ENCODE measurements at places on chromosomes 13 and 19.

- no peak for DNase-seq
Measured at GRCh38 chr19:54502518-54503048, at the start of gene LAIR2. Gene LAIR2, plus strand, starts transcription at chr19:54502831. Its CDS starts 88 bp downstream, at chr19:54502919.

DNA sequence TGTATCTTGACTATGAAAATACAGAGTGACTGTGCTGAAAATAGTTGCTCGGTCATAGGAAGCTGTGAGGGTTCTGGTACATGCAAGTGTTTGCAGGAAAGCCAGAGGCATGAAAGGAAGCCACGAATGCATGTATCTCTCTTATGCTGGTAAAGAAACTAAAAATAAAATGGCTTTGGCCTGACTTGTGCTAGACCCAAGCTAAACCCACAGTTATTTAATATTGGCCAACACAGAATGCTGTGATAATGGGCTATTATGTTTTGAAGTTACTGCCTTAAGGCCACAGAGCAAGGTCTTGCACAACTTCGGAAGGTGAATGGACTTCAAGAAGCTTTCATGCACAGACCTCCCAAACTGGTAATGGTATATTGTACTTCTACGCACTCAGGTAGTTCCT, 518.2 kb upstream of the HTR2A start:
- DNase-seq: peak; percentile 52

GRCh38 chr19:5354403-5354802, 13.8 kb upstream of the PTPRS start:
- no peak for DNase-seq

GRCh38 chr19:16148443-16149229, 5.2 kb downstream of the HSH2D start:
- DNase-seq: no peak

- DNase-seq: no peak
Measured at GRCh38 chr13:49690133-49690994, 922 bp downstream of the EBPL start.

DNA sequence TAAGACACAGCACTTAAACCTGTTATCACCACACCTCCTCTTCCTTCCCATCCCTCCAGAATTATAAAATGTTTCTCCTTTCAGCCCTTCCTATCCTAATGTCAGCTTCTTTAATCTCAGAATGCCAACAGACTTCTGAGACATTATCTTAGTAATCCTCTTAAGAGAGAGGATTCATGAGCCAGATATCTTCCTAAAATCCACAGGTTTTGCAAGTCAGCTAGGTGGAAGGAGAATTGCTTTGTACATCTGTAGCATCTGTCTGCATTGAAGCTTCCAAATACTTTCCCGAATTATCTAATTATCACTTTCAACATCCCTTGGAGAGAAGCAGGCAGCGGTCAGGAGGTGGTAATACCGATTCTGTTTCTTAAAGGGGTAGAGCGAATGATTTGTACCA, 179.1 kb downstream of the DCT start:
- no peak for DNase-seq

DNA sequence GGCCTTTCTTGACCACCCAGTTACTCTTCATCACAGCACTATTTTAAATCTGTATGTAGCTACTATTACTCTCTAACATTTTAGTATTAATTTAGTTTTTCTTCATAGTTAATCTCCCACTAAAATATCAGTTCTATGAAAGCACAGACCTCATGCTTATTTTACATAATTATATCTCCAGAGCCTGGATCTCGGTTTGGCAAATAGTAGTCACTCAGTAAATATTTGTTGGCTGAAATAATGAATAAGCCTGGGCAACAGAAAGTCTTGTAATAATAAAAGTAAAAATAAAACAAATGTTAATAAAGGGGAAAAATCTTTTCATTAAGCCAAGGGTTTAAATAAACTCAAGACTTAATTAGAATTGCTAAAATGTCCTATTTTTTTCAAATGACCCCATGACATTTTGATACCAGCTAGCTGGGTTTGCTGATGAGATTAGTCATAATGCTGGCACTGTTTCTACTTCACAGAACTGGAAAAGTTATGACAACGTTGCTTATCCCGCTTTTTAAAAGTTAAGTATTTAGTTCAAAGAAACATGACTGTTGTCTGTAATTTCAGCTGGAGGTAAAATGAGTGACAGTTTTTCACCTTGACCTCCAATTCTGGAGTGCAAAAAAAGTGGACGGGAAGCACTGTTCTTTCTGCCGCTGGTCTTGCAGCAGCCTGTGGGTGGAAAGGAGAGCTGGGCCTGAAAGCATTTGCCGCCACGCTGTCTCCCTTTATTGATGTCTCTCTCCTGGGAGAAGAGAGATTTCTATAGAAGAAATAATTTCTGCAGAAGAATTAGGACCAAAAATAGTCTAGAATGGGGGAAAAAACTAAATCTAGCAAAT, 85.2 kb upstream of the SPATA13 start:
- no peak for DNase-seq

- no peak for DNase-seq
Measured at GRCh38 chr13:38166116-38166515, 183.5 kb upstream of the UFM1 start.

GRCh38 chr13:77810878-77811277, 107.8 kb downstream of the EDNRB start:
- DNase-seq: no peak

- DNase-seq: no peak
Measured at GRCh38 chr13:24032252-24032651, 128.3 kb upstream of the SPATA13 start.

DNA sequence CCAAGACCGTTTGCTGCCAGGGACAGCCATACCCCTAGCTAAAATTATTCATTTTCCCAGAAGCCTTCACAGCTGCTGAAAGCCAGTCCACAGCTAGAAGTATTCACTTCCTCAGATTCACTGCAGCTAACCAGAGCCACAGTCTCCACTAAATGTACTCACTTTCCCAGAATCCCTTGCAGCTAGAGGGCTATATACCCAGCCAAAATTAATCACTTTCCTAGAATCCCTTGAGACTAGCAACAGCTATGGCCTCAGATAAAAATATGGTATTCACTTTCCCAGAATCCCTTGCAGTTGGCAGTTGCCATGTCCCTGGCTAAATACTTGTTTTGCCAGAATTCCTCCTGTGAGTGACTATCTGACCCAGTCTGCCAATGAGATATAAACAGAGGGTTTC, 13.8 kb upstream of the MEIS3 start:
- DNase-seq: no peak

- DNase-seq: no peak
Measured at GRCh38 chr19:49255674-49256073, 69.3 kb downstream of the SLC6A16 start.

GRCh38 chr13:80132741-80133601, 208.0 kb downstream of the SPRY2 start:
- no peak for DNase-seq

DNA sequence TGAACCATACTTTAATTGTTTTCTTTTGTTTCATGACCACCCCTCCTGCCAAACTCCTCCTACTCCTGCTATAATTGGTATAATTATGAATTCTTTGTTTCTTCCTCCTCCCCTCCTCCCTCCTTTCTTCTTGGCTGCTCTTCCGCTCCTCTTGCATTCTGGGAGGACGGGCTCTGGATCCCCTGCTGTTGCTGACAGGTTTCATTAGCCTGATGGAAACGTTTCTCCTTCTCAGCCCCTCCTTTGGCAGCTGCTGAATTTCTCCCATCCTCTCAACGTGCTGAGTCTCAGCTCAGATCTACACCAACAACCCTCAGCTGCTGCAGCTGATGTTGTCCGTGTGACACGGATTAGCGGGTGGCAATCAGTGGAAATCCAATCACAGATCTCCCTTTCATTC, 97.1 kb upstream of the UBAC2 start:
- DNase-seq: no peak

DNA sequence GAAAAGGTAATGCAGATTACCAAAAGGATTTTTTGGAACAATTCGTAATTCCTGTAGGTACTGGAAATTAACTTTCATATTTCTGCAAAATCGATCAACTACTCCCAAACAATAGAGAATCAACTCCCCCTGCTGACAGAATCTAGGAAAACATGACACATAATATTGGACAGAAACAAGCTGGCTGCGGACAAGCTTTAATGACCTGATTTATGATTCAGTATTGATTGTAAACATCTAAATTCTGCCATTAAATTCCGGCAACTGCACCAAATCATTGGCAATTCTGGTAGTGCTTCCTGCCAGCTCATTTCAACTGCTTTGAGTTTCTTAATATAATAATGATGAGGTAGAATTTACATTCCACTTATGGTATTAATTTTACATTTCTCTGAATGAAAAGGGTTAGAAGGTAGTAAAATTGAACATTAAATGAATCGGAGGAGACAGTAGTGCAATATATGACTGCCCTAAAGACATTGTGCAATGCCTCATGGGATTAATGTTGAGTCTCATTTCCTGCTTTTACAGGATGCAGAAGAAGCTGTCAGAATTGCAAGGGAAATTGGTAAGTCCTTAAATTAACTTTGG, 146.5 kb downstream of the PCCA start:
- no peak for DNase-seq

- no peak for DNase-seq
Measured at GRCh38 chr13:110356362-110356761, 49.3 kb downstream of the COL4A2 start.

DNA sequence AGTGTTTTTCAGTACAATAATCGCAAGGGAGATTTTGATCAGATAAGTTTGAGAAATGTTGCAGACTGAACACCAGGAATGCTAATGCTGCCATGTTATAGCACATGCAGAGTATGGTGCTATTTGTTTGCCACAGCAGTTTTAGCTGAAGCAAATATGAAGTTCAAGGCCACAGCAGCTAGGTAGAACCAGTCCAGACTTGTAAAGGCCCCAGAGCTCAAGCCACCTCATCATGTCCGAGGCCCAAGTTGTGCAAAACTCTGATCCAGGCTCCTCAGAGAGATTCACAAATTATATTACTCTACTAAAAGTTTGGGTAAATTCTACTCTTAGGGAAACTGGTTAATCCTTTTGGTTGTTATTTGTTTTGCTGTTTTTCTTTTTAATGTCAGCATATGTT, 2702.6 kb downstream of the PCDH9 start:
- no peak for DNase-seq

DNA sequence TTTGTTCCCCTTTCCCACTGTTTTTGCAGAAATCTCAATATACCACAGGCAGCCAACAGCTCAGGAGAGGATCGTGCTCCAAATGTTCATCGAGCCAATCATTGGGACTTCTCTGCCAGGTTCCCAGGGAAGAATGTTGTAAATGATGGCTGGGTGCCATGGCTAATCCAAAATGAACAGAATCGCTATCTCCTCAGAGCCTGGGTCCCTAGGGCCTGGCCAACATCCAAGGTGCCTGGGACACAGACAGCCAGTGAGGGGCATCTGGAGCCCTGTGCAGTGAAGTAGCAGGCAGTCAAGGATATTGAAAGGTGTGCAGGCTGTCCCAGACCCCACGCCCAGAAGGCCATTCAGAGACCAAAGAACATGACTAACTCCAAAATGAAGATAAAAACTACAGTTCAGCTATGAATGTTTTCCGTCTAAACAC, 37.8 kb downstream of the BRD4 start:
- DNase-seq: no peak

DNA sequence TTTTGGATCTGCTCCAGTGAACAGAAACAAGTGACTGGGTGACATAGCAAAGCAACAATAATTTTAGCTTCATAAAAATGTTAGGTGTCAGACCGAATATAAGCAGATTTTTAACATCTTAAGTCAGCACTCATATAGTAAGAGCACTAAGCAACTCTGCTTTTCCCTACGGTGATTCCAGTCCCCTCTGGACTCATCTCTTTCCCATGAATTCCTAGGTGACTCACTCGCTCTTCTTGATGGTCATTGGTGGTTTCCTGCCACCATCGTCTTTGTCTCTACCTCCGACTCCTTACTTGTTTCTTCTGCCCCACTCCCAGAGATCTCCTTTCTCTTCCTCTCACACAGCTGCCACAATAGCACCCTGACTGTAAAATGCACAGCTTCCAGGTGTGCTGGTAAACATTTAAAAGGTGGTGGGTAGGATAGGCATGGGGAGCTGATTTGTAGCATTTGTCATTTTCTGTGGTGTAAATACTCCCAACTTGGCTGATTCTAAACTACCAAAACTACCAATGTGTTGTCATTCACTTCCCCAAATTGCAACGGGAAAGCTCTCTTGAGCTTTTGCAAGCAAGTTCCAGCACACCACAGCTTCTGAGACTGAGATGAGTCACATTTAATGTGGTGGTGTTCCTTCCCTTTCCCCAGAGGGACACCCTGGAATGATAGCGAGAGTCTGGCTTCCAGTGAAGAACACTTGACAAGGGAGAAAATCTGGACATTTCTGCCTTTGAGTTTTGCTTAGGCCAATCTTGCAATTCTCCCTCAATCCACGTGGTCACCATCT, 42.8 kb upstream of the CLDN10 start:
- DNase-seq: peak; percentile 67

DNA sequence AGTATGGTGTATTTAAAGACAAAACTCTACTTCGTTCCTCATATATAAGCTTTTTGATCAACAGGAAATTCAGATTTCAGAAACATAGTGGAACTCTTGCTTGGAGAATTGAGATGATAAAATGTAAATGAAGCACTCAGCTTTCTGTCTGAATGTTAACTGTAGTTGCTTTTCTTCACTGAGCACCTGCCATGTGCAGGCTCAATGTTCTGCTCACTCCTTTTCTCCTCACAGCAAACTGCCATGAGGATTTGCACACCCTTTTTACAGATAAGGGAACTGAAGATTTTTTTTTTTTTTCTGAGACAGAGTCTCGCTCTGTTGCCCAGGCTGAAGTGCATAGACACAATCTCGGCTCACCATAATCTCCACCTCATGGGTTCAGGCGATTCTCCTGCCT, 28.0 kb upstream of the FOXO1 start:
- DNase-seq: no peak

DNA sequence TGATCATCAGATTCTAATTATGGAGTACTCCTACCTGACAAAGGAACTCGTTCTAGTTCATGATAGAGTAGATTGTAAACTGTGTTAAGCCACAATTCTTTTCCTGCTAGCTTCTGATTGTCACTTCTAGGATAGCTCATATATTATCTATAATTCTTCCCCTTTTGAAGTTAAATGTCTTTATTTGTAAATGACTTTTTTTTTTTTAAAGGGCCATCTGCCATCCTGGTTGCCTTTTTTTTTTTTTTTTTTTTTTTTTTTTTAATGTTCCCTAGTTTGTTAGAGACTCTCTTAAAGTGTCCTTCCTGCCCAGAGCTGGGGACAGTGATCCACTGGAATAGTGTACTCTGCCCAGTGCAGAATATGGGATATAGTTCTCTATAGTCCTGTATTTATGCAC, 4.3 kb downstream of the CHAMP1 start:
- DNase-seq: no peak

Data from GDM1 (cell line).